ENCODE measurements at places on chromosomes 2 and 18. TPM values are rescaled to one million over a fixed set of nuclear protein-coding genes. Genes with fewer than 3 reads are reported as not detected.

Gene TMEM163
- total RNA-seq: 1.1 TPM

GRCh38 chr2:148221166-148221565 is 200.3 kb downstream of the MBD5 start:
- DNase-seq: no peak

GRCh38 chr18:24509435-24509834 is 49.0 kb downstream of the HRH4 start:
- no peak for DNase-seq

Gene MC2R
- total RNA-seq: not detected

Gene ARHGAP15
- not detected for total RNA-seq

GRCh38 chr2:5064687-5065086 is 627.5 kb upstream of the SOX11 start:
- no peak for DNase-seq

Gene HTR2B
- total RNA-seq: 3.0 TPM

DNA sequence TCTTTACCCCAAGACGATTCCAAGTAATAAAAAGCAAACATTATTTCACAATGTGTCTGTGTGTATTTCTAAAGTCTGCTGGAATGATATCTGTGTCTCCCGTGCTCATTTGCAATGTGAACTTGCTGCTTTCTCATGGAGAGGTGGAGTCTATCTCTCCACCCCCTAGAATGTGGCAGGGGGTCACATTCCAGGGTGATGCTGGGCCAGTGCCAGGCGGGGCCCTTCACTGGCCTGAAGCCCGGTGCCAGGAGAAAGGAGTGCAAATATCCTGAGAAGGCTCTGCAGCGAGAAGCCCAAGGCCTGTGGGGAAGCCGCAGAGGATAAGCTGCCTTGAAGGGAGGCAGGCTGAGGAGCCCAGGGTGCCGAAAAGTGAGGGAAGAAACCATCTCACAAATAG is 26.8 kb upstream of the LDLRAD4 start:
- DNase-seq: no peak

- DNase-seq: no peak
Measured at GRCh38 chr2:19203866-19204265, 154.6 kb downstream of the OSR1 start.

GRCh38 chr2:239826376-239826775 is 198.8 kb downstream of the NDUFA10 start:
- no peak for DNase-seq

DNA sequence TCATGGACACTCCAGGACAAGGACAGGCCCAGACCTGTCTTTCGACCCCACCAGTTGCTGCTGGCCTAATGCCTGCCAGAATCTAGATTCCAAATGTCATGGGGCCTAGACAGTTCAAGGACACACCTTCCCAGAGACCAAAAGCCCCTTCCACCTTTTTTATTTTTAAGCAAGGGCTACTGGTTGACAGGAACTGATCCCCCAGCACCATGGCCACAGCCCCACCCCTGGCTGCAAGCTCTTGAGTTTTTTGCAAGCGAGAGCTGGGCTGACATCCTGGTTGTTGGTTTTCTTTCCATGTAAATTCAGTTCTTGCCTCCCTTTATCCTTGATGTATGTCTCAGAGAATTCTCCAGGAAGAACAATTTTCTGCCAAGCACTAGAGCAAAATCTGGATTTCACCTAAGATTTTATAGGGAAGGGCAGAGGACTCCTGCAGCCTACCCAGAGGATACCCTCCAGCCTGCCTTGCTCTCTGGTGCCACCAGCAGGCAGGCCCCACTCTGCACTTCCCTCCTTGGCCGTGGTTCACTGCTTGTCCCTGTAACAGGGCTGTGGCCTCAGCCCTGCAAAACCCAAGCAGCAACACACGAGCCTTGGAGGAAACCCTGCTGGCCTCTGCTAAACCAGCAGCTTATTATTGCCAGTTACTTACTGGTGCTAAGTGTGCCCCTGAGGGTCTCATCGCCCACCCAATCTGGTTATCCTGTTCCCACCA is 97.7 kb downstream of the TWIST2 start:
- peak; percentile 53 for DNase-seq

Gene CARF
- 3.8 TPM for total RNA-seq

DNA sequence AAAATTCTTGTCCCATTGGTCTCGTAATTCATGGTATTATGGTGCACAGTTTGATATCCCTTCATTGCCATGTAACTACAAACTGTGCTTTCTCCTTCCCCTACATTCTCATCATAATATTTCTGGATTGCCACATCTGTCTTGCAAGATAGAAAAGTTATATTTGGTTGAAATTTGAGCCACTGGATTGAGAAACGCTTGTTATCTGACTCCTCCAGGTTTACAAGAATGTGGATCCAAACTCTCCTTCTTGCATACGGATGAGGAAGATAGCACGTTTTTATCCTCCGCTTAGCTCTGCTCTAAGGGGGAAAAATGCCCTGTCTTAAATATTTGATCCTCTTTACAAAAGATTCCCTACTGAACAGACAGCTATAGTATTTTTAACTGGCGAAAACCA is 438.2 kb downstream of the TSN start:
- DNase-seq: no peak

- no peak for DNase-seq
Measured at GRCh38 chr2:96414161-96414710, 78.7 kb downstream of the NCAPH start.

Gene SLC38A11
- total RNA-seq: not detected

GRCh38 chr18:57167617-57168308 is 20.9 kb downstream of the BOD1L2 start:
- no peak for DNase-seq

DNA sequence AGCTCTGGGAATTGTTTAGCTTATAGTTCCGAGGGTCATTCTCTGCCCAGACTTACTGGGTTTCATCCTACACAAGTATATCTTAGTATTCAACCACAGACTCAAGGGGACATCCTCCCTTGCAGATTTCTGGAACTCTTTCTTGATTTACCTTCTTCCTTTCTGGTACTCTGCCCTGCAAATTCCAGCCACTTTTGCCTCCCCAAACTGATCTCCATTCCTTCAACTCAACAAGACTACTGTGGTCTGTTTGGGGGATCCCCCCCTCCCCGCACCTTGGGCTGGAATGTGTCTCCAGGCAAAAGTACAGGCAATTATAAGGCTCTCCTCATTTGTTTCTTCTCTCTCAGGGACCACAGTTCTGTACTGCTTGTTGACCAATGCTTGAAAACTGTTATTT is 13.4 kb downstream of the PHOSPHO2 start:
- DNase-seq: no peak

- DNase-seq: no peak
Measured at GRCh38 chr2:228432116-228432515, 250.6 kb upstream of the SPHKAP start.

- DNase-seq: peak; percentile 64
Measured at GRCh38 chr18:48711651-48712486, 173.0 kb downstream of the CTIF start.

DNA sequence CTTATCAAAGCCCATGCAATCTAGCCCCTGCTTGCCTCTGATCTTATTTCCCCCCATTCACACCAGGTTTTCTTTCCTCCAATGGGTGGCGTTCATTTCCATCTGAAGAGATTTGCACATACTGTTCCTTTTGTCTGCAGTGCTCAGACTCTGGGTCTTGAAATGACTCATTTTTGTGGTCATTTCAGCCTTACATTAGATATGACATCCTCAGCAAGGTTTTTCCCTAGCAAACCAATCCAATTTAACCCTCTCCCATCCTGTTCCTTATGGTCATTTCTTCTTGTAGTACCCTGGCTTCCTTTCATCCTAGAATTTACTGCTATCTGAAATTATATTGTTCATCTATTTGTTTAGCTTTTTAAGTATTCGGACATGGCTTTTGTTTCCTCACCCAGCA is 42.5 kb upstream of the SCN1A start:
- DNase-seq: no peak

- DNase-seq: no peak
Measured at GRCh38 chr18:47585136-47585535, 333.7 kb upstream of the SKOR2 start.

DNA sequence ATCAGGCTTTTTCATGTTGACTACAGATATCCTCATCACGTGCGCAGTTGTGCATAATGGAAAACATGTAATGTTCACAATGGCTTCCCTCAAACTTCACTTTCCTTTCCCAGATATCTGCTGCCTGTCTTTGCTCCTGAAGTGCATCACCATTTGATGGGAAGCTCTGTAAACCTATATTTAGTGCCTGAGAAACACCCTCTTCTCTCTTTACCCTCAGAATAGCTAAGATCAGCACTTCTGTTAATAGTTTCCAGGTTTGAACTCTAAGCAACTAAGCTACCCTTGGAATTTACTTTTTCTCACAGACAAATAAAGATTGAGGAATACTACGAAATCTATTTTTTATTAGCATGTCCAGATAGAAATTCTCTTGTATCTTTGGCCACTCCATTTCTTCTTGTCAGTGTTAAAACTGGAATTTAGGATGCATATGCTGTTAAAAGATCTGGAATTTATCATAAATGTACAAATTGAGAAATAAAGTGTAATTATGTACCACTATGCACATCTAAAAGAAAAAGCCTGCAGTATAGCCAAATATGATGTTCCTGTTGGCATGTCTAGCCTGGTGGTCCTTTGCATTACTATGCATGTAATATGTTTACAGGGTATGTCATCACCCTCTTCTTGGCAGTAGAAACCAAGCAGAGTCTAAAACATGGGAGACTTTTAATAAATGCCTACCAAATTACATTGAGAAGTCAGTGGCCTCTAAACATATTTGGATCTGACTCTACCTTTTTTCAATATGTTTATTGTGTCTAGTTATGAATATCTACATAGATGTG is 278.7 kb downstream of the FIGN start:
- no peak for DNase-seq

DNA sequence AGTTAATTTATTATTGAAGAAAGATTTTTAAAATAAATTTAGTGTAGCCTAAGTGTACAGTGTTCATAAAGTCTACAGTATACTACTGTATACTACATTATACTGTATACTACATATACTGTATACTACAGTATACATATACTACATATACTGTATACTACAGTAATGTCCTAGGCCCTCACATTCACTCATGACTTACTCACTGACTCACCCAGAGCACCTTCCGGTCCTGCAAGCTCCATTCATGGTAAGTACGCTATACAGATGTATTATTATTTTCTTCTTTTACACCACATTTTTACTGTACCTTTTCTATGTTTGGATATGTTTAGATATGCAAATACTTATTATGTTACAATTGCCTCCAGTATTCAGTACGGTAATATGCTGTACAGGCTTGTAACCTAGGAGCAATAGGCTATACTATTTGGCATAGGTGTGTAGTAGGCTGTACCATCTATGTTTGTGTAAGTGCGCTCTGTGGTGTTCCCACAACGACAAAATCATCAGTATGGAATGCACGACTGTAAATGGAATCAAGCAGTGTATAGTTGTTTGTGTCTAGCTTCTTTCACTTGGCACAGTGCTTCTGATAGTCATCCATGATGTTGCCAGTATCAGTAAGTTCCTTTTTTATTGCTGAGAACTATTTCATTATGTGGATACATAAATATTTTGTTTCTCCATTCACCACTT is 245.7 kb downstream of the MTX2 start:
- DNase-seq: peak; percentile 46

- DNase-seq: no peak
Measured at GRCh38 chr2:5330961-5331360, 361.2 kb upstream of the SOX11 start.

Gene CRYGA
- total RNA-seq: not detected

Gene SLC4A3
- 0.22 TPM for total RNA-seq

Gene CRYGC
- total RNA-seq: not detected

GRCh38 chr2:162261032-162261945 is 18.0 kb upstream of the FAP start:
- peak; percentile 19 for DNase-seq

Gene CTAGE1
- not detected for total RNA-seq

Gene SNED1
- total RNA-seq: 17.9 TPM

DNA sequence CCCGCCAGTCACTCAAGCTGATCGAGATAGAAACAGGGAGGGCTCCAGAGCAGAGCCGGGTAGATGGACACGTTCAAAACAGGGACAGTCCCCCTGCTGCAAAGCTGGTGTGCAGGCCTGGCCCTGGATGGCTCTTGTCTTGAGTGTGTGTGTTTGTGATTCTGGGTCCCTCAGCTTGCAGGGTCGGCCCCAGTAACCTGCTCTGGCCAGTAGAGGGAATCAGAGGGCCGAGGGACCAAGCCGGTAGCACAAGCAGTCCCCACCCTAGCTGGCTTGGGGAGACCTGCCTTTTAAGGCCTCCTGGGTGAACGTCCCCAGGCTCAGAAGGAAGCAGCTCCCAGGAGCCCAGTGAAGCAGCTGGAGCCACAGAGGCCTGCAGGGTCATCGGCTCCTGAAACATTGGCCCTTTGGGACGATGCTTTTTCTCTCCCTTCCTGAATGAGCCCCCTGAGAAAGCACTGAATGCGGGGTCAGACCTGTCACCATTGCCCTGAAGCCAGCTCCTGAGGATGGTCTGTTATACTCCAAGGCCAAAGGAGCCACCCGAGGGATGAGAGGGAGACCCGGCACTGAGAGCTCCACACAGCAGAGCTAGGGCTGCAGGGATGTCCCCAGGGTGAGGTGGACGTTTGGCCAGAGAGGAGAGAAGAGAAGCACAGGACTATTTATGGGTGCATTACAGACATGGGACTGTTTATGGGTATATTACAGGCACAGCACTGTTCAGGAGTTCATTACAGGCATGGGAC is 15.4 kb upstream of the MLPH start:
- DNase-seq: peak; percentile 41

- DNase-seq: no peak
Measured at GRCh38 chr2:41937464-41937906, 110.3 kb upstream of the PKDCC start.

DNA sequence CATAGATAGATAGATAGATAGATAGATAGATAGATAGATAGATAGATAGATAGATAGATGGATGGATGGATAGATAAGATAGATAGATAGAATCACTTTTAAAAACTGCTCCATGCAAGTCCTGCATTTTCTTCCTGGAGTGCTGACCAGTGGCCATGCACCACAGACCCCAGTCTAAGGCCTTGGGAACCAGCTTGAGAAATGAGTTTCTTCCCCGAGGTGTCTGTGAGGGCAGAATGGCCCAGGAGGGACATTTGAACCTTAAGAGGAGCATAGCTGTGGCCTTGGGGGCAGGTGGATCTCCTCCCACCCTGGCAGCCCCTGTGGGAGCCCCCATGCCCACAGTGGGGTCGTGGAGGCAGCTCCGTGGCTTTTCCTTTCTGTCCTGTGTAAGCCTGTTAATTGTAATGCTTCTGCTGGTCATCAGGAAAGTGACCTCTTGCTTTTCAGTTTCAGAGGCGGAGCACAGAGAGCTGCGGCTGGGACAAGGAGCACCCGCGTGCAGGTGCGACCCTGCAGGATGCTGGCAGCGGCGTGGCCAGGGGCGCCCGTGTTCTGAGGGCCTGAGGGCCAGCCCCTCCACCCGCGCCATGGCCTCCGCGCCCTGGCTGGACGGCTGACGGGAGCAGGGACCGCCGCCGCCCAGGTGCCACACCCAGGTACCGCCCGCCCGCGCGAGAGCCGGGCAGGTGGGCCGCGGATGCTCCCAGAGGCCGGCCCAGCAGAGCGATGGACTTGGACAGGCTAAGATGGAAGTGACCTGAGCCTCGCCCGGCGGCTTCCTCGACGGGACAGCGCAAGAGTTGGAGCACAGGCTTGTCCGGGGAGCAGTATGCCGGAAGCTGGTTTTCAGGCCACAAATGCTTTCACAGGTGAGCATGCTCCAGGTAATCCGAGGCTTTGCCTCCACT is 168.6 kb downstream of the LDLRAD4 start:
- DNase-seq: no peak

Gene QPCT
- 0.60 TPM for total RNA-seq

Gene PTH2R
- total RNA-seq: not detected

Gene POTEC
- not detected for total RNA-seq
